Fibroblast of the aortic adventitia (primary cell): ENCODE measurements at places on chromosomes 6 and 20. TPM values are rescaled to one million over a fixed set of nuclear protein-coding genes. Genes with fewer than 3 reads are reported as not detected.

The SMPDL3A gene
- 18.6 and 19.6 TPM in 2 replicates for total RNA-seq

The TUBB1 gene
- total RNA-seq, result not detected in 2 replicates

The LAMP5 gene
- total RNA-seq, result 0.18 TPM in 1 of 2 replicates, not detected in the other

The OR2J1 gene
- total RNA-seq, result not detected in 2 replicates
